Esophagus squamous epithelium (tissue), 5 donors: ENCODE measurements at places on chromosomes 2 and 18.

DNA sequence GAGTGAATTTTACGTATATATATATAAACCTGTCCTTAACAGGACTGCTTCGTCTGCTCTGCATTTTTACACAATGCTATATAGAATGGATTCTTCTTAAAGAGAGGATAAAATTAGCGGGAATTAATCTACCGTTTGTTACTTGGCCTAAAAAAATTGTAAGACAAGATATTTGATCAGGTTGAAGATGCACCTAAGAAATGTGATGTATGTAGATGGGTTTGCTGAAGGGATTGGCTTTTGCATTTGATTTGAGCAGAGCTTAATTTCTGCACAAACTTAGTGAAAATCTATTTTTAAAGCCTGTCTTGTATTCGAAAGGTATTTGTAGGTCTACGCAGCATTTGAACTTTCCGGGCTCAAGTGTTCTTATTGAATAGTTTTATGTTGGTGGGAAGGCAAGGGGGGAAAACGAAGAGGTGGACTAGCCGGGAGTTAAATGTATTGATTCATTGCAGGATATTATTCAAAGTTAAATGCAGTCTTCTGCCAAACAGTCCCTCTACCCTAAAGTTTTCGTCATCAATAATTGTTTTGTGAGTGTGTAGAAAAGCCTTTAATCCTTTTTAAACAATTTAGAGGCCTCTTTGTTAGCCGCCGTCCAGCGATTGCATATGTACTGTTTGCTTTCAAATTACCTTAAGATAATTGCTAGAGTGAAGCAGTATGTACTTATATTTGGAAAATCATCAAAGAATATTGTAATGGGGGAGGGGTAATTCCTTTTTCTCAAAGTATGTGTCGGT is 1.2 kb downstream of the PPP1CB start:
- DNase-seq = no peak
- no peaks in the 10 kb centered on the region for H3K27me3 ChIP-seq
- peak overlapping the region; percentile 100 for H3K27ac ChIP-seq
- H3K36me3 ChIP-seq = no peaks in the 10 kb centered on the region
- H3K4me3 ChIP-seq = peak overlapping the region; percentile 96
- H3K4me1 ChIP-seq = peaks cover 14% of the 10 kb centered on the region

- no peak overlapping the region for H3K4me3 ChIP-seq
- H3K27ac ChIP-seq = no peak overlapping the region
- no peaks in the 10 kb centered on the region for H3K27me3 ChIP-seq
- no peak for DNase-seq
- peaks cover 8% of the 10 kb centered on the region for H3K4me1 ChIP-seq
- no peaks in the 10 kb centered on the region for H3K36me3 ChIP-seq
These were observed 54.6 kb downstream of the GREB1 start for GRCh38 chr2:11588228-11589110.

DNA sequence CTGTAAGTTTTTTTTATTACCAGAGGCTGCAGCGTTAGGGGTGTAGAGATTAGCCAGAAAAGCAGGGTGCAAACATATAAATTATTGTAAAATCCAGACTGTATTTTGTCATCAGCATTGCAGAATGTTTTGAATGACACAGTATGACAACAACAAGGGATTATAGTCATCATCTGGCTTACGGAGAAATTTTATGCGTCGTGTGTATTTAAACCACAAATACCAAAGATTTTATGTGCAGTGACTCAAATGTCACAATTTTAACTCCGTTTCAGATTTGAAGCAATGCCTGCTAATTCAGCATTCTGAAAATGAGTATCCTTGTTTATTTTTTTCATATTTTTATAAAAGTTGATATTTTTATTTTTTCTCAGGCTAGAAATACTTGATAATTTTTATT is 19.4 kb upstream of the TMX3 start:
- no peaks in the 10 kb centered on the region for H3K36me3 ChIP-seq
- no peak overlapping the region for H3K27ac ChIP-seq
- no peak overlapping the region for H3K4me3 ChIP-seq
- DNase-seq = no peak

- DNase-seq = no peak
- peak overlapping the region; percentile 63 for H3K27ac ChIP-seq
- H3K36me3 ChIP-seq = no peaks in the 10 kb centered on the region
- H3K27me3 ChIP-seq = no peaks in the 10 kb centered on the region
- H3K4me3 ChIP-seq = no peak overlapping the region
These were observed 131.3 kb downstream of the COL6A3 start for GRCh38 chr2:237282568-237283128.

DNA sequence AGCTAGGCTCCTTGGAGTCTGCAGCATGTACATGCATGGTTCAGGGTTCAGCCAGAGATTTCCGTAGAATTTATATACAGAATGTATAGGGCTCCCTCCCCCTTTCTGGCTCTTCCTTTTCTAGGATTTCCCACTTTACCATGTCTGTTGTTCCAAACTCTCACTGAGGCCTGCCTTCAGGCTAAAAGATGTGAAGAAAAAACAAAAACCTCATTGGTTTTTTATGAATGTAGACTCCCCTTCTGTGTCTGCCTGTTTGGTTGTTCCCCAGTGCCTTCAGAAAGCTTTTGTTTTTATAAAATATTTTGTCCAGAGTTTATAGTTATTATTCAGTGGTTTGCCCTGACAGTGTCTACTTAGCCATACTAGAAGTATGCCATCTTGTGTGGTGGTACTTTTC is 3.6 kb downstream of the NDUFV2 start:
- H3K27ac ChIP-seq = peak overlapping the region; percentile 97
- peak overlapping the region; percentile 75 for H3K4me3 ChIP-seq
- peaks cover 66% of the 10 kb centered on the region for H3K4me1 ChIP-seq
- DNase-seq = no peak
- no peaks in the 10 kb centered on the region for H3K36me3 ChIP-seq
- no peaks in the 10 kb centered on the region for H3K27me3 ChIP-seq

- H3K27ac ChIP-seq = no peak overlapping the region
- H3K4me1 ChIP-seq = peaks cover 12% of the 10 kb centered on the region
- no peaks in the 10 kb centered on the region for H3K36me3 ChIP-seq
- no peak for DNase-seq
- no peaks in the 10 kb centered on the region for H3K27me3 ChIP-seq
These were observed 15.8 kb downstream of the PMAIP1 start for GRCh38 chr18:59915606-59916005.

GRCh38 chr18:7452331-7452730 is 114.8 kb upstream of the PTPRM start:
- H3K36me3 ChIP-seq = no peaks in the 10 kb centered on the region
- no peaks in the 10 kb centered on the region for H3K4me1 ChIP-seq
- H3K27ac ChIP-seq = no peak overlapping the region
- no peak for DNase-seq

DNA sequence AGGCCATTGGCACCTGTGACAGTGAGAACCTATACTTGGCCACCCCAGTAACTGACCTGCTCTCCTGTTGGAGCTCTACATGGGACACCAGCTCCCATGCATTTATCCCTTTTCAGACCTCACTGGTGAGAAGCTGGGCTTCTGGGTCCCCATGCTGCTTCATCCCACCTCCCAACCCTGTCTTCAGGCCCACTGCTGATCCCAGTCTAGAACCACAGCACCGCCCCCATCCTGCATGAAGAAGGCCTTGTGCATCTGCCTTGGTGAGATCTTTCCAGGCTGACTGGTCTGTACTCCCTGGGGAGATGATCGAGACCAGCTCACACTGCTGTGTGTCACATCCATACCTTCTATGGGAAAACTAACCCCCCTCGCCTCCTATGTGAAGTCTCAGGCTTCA is 22.7 kb downstream of the TTC32 start:
- H3K36me3 ChIP-seq = no peaks in the 10 kb centered on the region
- H3K27ac ChIP-seq = no peak overlapping the region
- H3K27me3 ChIP-seq = no peaks in the 10 kb centered on the region
- no peaks in the 10 kb centered on the region for H3K4me1 ChIP-seq

DNA sequence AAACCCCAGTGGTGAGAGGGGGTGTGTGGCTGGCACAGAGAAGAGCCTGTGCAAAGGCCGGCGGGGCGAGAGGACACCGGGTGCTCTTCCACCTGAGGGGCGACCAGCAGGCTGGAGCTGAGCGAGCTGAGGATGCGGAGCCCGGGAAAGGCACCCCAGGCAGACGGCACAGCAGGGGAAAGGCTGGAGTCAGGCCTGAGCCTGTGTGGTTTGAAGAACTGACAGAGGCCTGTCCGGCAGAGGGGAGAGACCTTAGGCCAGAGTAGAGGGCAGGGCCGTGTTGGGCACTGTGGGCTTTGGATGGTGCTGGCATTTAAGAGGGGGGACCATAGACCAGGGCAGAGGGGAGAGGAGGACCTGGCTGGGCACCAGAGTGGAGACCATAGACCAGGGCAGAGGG is 149.8 kb downstream of the RTP5 start:
- H3K27me3 ChIP-seq = no peaks in the 10 kb centered on the region
- no peaks in the 10 kb centered on the region for H3K4me1 ChIP-seq
- no peak overlapping the region for H3K27ac ChIP-seq
- no peak for DNase-seq
- H3K36me3 ChIP-seq = no peaks in the 10 kb centered on the region

- H3K4me3 ChIP-seq = no peak overlapping the region
- H3K27me3 ChIP-seq = no peaks in the 10 kb centered on the region
- no peaks in the 10 kb centered on the region for H3K36me3 ChIP-seq
- H3K4me1 ChIP-seq = peaks cover 3% of the 10 kb centered on the region
- H3K27ac ChIP-seq = no peak overlapping the region
These were observed 91.8 kb downstream of the MAP4K4 start for GRCh38 chr2:101788995-101789970.

- no peaks in the 10 kb centered on the region for H3K27me3 ChIP-seq
- no peak overlapping the region for H3K27ac ChIP-seq
These were observed 59.0 kb downstream of the BARD1 start for GRCh38 chr2:214750529-214750928.

DNA sequence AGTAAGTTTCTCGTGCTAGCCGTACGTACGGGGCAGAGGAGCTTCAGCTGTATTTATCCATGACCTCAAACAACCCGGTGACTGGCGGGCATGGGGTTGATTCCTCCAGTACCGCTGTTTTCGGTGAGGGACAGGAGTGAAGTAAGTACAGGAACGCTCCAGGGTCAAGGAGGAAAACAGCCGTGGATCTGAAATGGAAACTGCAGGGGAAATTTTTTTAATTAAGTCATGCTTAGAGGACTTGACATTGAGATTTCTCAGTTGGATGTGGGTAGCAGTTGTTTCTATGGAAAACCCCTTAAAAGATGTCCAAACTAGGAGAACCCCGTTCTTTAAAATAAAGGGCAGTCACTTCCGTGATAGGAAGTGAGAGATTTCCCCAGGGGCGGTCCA is 1.2 kb downstream of the RAB12 start:
- H3K4me3 ChIP-seq = peak overlapping the region; percentile 96
- H3K36me3 ChIP-seq = no peaks in the 10 kb centered on the region
- no peak for DNase-seq
- H3K4me1 ChIP-seq = peaks cover 29% of the 10 kb centered on the region

DNA sequence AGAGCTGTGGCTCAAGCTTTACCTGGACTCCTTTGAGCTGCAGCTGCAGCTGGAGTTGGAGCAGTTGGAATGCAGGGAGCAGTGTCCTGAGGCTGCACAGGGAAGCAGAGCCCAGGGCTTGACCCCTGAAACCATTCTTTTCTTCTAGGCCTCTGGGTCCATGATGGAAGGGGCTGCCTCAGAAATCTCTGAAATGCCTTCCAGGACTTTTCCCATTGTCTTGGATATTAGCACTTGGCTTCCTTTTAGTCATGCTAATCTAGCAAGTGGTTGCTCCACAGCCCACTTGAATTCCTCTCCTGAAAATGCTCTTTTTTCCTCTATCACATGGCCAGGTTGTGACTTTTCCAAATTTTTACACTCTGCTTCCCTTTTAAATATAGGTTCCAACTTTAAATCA is 108.6 kb upstream of the RNF152 start:
- H3K36me3 ChIP-seq = no peaks in the 10 kb centered on the region
- H3K4me3 ChIP-seq = no peak overlapping the region
- H3K27ac ChIP-seq = no peak overlapping the region
- DNase-seq = no peak

DNA sequence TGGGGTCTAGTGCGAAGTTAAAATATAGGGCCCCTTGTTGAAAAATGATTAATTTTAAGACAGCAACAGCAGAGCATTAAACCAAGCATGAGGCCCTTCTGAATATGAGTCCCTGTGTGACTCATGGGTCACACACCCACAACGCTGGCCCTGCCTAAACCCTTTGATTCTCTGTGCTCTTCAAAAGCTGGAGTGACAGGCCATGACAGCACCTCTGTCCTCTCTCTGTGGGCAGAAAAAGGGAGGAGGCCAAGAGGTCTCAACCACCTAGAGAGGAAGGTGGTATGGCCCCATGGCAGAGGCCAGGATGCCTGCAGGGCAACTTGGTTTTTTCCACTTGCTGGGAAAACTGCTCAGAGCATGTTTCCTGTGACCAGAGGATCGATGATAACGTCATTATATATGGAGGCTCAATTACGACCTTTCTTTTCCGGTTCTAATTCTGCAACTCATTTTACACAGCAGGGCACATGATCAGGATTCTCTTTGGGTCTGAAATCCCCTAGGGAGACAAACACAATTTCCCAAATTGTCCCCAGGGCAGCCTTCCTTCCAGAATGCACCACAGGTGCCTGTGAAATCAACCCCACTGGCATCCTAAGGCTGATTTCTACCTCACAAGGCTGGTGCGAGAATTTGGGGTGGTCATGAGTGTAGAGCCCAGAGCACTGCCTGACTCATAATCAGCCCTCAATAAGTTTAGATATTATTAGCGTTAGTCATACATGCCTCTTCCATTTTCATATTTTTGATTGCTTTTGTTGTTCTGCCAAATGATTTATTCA is 102.0 kb upstream of the PPP1CB start:
- H3K27me3 ChIP-seq = no peaks in the 10 kb centered on the region
- no peaks in the 10 kb centered on the region for H3K36me3 ChIP-seq
- H3K4me3 ChIP-seq = no peak overlapping the region
- H3K4me1 ChIP-seq = peaks cover 32% of the 10 kb centered on the region
- DNase-seq = no peak

DNA sequence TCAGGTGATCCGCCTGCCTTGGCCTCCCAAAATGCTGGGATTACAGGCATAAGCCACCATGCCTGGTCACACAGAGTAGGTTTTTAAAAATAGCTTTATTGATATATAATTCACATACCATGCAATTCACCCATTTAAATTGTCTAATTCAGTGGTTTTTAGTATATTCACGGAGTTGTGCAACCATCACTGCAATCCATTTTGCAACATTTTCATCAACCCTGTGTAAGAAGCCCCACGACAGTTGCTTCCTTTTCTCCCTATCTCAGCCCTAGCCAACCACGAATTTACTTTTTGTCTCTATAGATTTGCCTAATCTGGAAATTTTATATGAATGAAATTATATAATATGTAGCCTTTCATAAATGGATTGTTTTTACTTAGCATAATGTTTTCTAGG is 266.4 kb downstream of the NAPG start:
- H3K36me3 ChIP-seq = no peaks in the 10 kb centered on the region
- H3K27me3 ChIP-seq = no peaks in the 10 kb centered on the region
- no peaks in the 10 kb centered on the region for H3K4me1 ChIP-seq
- H3K4me3 ChIP-seq = no peak overlapping the region
- no peak for DNase-seq

- no peak for DNase-seq
- no peak overlapping the region for H3K4me3 ChIP-seq
- H3K36me3 ChIP-seq = no peaks in the 10 kb centered on the region
- H3K4me1 ChIP-seq = no peaks in the 10 kb centered on the region
- H3K27ac ChIP-seq = no peak overlapping the region
These were observed 779.7 kb upstream of the PKDCC start for GRCh38 chr2:41267929-41268659.

DNA sequence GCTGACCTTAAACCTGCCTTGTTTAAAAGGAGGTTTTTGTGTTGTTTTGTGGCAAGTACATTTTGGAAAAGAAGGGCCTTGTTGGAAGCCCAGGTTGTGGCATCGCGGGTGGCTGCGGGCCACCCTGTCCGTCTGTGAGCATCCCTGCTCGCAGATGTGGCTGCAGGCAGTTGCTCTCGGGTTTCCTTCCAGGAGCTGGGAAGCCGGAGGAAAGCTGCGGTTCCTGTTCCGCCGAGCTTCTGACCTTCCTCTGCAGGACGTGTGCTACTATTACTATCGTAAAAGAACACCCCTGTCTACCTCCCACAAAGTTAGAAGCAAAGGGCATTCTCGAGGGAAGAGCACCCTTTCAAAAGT is 766 bp downstream of the MFF start:
- DNase-seq = no peak
- peak overlapping the region; percentile 97 for H3K27ac ChIP-seq
- H3K4me1 ChIP-seq = peaks cover 5% of the 10 kb centered on the region
